Stimulated activated CD4-positive, alpha-beta T cell treated with anti-CD3 and anti-CD28 coated beads, TNF-alpha, amount 100 ng/mL, for 1 hour (primary cell): ENCODE measurements at places on chromosomes 6 and 20.

- DNase-seq = no peak
Observed at GRCh38 chr6:68976260-68976659, 341.2 kb downstream of the ADGRB3 start.

GRCh38 chr6:101595276-101595675, 201.8 kb downstream of the GRIK2 start:
- DNase-seq = no peak

GRCh38 chr6:125815080-125815910, 24.5 kb downstream of the NCOA7 start:
- no peak for DNase-seq

DNA sequence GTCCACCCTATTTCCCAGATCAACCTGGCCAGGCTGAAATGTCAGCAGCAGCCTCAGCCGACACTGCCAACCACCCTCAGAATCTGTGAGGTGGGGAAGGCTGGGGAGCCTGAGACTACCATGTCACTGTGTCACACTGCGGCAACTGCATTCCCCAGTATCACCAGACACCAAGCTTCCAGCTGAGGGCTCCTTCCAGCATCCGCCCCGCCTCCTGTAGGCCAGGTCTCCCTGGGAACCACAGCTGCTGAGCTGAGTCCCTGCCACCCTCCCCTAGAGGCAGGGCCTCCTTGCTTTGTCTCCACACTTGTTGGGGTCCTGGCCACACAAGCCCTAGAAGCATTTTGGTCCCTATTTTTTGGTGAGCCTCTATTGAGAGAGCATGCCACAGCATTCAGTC, 115.7 kb downstream of the UNC5CL start:
- DNase-seq = no peak

GRCh38 chr20:58094160-58094559, 134.3 kb downstream of the ANKRD60 start:
- no peak for DNase-seq

GRCh38 chr6:80967609-80968008, 784.9 kb downstream of the TENT5A start:
- DNase-seq = no peak
